ENCODE measurements at places on chromosomes 7 and 10.
A peak's percentile ranks its signal among the peaks of the same experiment; 100 is the strongest.

GRCh38 chr7:93751421-93751820, 139.1 kb downstream of the TFPI2 start:
- DNase-seq, result no peak

DNA sequence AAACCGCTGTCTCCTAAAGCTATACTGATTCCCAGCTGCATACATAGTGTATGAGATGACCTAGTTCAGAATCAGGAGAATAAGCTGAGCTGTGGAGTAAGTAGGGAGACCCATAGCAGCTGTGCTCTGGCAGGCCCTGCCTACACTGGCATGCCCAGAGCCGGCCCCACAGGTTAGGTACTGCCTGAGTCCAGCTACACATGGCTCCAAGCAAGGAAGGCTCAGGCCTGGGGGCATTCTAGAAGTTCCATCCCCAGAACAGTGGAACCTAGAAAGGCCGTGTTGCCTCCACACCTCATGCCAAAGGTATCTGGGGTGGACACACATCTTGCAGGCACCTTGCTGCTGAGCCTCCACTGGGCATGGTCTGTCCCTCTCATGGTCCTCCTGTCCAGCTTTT, 195.7 kb upstream of the CDCA7L start:
- no peak for DNase-seq

- DNase-seq, result no peak
Observed at GRCh38 chr7:151104411-151105235, 18.3 kb downstream of the AGAP3 start.

GRCh38 chr10:87763086-87763861, 54.8 kb downstream of the ATAD1 start:
- DNase-seq, result no peak

DNA sequence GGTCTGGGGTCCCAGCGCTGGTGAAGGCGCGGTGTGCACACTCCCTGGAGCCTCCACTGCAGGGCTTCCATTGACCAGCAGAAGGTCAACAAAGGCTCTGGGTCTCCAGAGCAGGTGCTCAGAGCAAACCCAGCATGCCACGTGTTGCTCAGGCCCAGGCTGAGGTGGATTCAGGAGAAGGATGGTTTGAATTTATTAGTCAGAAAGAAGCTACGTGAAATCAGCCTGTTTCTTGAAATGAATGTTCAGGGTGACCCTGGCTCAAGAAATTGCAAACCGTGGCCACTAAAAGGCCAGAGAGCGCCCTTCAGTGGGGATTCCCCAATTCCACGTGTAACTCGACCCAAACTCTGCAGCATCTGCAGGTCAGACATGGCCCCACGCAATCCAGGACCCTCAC, 82.7 kb upstream of the PFKP start:
- DNase-seq, result no peak

GRCh38 chr7:152902054-152902453, 142.5 kb downstream of the ACTR3B start:
- DNase-seq, result no peak

- no peak for DNase-seq
Observed at GRCh38 chr10:11148142-11149028, 130.7 kb downstream of the CELF2 start.

GRCh38 chr10:123999261-123999660, 94.1 kb downstream of the CHST15 start:
- no peak for DNase-seq

GRCh38 chr10:126037946-126038345, 141.6 kb downstream of the FANK1 start:
- DNase-seq, result no peak

DNA sequence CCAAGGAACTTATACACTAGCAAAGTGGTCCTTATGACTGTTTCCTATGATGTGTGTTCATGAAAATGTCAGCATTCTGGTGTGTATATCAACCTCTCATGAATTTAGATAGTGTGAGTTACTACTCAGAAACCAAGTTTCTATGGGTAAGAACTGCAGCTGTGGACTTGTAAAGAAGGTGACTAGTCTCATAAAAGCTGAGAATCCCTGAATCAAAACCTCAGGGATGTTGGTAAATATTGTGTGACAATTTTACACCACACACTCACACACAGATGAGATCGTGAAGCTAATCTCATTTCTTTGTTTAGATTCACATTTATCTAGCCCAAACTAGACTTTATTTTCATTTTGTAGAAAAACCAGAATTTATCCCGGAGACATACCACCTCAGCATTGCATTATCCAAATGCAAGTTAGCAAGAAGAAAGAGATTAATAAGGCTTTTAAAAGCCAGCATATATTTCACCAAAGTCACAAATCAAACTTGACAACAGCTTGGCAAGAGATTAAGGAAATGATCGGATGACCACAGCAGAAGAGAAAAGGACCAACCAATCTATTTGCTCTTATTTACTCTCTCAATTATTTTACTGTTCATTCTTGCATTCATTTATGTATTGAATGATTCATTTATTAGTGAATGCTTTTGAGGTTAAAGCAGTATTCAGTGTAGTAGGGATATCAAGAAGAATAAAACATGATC, 92.9 kb downstream of the PLXDC2 start:
- no peak for DNase-seq

- no peak for DNase-seq
Observed at GRCh38 chr7:116342125-116342524, 131.8 kb downstream of the TES start.

- no peak for DNase-seq
Observed at GRCh38 chr7:84274029-84274638, 79.5 kb upstream of the SEMA3A start.

DNA sequence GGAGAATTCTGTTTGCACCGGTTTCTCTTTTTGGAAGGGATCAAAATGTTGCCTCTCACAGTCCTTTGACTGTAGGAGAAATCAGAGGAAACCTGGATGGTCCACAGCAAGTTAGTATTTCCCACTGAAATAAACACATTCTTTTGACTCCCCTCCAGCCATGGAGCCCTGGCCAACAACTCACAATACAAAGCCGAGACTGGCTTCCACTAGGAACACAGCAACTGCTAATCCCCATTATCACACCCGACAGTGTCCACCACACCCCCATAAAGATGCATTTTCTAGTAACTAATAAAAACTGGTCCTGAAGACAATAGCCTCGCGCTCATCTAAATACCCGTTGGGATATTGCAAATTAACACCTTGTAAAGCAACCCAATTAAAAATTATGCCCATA, 798 bp upstream of the MACROH2A2 start:
- no peak for DNase-seq

- no peak for DNase-seq
Observed at GRCh38 chr10:48364659-48365405, 58.4 kb downstream of the MAPK8 start.

GRCh38 chr10:49040601-49041000, 74.7 kb downstream of the VSTM4 start:
- DNase-seq, result no peak

GRCh38 chr7:80098795-80099194, 35.8 kb upstream of the GNAI1 start:
- no peak for DNase-seq

DNA sequence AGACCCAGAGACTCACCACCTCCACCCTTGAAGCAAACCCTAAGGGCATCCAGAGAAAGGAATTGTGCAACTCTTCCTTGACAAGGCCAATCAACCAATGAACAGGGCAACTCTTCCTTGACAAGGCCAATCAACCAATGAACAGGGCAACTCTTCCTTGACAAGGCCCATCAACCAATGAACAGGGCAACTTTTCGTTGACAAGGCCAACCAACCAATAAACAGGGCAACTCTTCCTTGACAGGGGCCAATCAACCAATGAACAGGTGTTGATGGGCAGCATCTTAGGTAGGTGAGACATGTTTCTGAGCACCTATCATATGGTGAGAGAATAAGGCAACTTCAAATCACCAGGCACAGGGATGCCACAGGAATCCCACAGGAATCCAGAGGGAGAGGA, 181.5 kb upstream of the RNF32 start:
- no peak for DNase-seq

DNA sequence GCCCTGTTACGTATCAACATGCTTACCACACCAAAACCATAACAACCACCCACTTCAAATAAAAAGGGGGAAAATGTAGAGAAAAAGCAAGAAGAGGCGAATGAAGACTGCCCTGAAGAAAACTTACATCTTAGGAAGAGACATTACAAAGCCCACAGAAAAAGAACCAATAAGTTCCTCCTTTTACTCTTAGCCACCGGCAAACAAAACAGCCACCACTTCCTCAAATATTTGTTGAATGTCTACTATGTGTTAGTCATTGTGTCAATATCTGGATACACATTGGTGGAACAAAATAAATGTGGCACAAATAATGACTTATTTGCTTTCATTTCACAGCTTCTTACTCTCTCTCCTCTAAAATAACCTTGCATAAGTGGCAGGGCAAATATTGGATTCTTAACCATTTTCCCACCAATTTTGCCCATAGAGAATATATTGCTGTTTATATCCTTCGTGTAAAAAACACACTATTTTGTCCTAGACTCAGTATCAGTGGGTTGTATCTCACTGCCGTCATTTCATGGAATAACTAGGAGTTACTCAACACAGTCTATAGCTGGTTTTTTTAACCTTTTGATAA, 106.8 kb downstream of the ANK3 start:
- DNase-seq, result peak; percentile 66

- DNase-seq, result no peak
Observed at GRCh38 chr7:43589728-43590127, 6.8 kb downstream of the STK17A start.

DNA sequence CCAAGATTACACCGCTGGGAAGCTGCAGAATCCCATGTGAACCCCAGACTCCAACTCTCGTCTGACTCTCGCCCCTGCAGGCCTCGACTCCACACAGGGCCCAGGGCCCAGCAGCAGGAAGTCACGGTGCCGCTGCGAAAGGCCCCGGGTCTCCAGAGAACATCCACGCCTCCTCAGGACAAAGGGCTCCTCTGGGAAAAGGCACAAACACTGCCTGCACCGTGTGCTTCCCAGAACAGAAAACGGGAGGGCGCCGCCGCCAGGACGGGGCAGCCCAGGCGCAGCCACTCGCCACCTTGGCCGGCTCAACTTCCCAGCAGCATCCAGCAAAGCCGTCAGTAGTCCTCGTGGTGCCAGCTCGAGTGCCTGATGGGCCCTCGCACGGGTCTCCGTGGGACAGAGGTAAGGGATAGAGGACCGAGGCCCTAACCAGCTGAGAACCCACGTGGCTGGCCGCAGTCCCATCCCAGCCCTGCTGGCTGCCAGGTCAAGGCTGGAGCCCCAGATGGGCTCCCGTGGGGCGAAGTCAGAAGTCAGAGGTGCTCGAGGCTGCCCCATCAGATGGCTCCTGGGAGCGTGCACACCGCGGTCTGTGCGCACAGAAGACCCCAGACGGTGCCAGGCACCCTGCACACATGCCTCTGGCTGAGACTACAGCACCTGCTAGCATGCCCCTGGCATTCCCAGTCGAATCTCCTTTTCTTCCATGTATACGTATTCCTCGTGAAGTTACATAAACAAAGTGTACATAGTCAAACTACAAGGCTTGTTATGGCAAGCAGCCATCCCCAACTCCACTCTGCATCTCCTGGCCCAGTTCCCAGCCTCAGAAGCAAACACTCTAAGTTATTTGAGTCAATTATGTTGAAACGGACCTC, 60.2 kb downstream of the MAD1L1 start:
- DNase-seq, result no peak

GRCh38 chr10:31121757-31122577, 90.3 kb upstream of the ZNF438 start:
- DNase-seq, result no peak

DNA sequence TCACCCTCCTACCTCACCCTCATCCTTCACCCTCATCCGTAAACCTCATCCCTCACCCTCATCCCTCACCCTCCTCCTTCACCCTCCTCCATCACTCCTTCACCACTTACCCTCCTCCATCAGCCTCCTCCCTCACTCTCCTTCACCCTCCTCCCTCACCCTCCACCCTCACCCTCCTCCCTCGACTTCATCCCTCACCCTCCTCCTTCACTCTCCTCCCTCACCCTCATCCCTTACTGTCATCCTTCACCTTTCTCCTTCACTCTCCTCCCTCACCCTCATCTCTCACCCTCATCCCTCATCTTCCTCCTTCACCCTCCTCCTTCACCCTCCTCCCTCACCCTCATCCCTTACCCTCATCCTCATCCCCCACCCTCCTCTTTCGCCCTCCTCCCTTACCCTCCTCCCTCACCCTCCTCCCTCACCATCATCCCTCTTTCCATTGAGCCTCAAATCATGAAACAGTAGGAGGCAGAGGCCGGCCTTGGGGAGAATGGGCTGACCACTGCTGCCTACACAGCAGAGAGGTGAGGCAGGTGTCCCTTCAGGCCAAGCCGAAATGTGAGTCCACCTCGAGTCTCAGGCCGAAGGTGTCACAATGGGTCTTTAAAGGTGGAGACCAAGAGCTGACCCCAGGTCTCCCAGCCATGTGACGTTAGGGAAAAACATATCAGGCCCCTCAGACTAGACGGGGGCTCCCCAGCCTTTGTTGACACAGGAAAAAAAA, 53.0 kb downstream of the PDGFA start:
- DNase-seq, result no peak

- DNase-seq, result no peak
Observed at GRCh38 chr7:1597066-1597760, 27.4 kb upstream of the PSMG3 start.

- no peak for DNase-seq
Observed at GRCh38 chr10:119867317-119867716, 5.3 kb downstream of the MCMBP start.

- DNase-seq, result no peak
Observed at GRCh38 chr7:77360969-77361368, 55.2 kb downstream of the GSAP start.

DNA sequence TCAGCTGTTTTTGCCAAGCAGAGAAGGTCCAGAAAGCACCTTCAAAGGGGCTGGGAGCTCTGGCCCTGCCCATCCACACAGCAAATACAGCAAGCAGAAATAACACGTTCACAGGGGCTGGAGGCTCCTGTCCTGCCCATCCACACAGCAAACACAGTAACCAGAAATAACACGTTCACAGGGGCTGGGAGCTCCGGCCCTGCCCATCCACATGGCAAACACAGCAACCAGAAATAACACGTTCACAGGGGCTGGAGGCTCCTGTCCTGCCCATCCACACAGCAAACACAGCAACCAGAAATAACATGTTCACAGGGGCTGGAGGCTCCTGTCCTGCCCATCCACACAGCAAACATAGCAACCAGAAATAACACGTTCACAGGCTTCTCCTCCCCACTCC, 558.1 kb downstream of the PTPRN2 start:
- no peak for DNase-seq

GRCh38 chr10:86861351-86861750, 96.1 kb downstream of the MMRN2 start:
- no peak for DNase-seq

- DNase-seq, result no peak
Observed at GRCh38 chr10:79601939-79602338, 8.8 kb upstream of the SFTPA1 start.

GRCh38 chr10:69057951-69058297, 30.0 kb upstream of the SRGN start:
- no peak for DNase-seq

GRCh38 chr10:70355051-70356021, 27.1 kb downstream of the LRRC20 start:
- DNase-seq, result peak; percentile 9

Data from SIG-M5 (cell line).